ENCODE measurements at places on chromosomes 12 and 14. TPM values are rescaled to one million over a fixed set of nuclear protein-coding genes. Genes with fewer than 3 reads are reported as not detected.

Gene AMHR2
- not detected for total RNA-seq

DNA sequence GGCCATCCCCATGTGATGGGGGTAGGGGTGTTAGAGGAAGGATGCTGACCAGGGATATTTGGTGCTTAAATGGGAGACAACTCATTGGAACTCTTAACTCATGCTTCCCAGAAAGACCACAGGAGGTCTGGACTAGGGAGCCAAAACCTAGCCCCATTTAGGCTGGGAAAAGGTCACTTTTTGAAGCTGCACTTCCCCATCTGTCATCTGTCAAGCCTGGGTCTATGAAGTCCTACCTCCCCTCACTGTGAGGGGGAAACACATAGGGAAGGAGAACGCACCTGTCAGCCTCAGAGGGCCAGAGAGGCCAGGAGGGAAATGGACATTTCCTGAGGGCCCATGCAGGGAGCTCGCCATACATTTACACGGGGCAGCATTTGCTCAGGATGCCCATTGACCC lies 321.0 kb downstream of the BCL11B start:
- no peak overlapping the region for H3K27ac ChIP-seq
- H3K4me3 ChIP-seq, result no peak overlapping the region
- no peaks in the 10 kb centered on the region for H3K4me1 ChIP-seq
- H3K27me3 ChIP-seq, result no peaks in the 10 kb centered on the region
- DNase-seq, result no peak

Gene RPS6KL1
- 5.2 TPM for total RNA-seq

Gene TBX3
- not detected for total RNA-seq

- no peaks in the 10 kb centered on the region for H3K4me1 ChIP-seq
- no peak overlapping the region for H3K4me3 ChIP-seq
- no peak for DNase-seq
- H3K27ac ChIP-seq, result no peak overlapping the region
- peaks cover 9% of the 10 kb centered on the region for H3K27me3 ChIP-seq
Observed at GRCh38 chr12:108371801-108372344, 32.8 kb upstream of the CMKLR1 start.

DNA sequence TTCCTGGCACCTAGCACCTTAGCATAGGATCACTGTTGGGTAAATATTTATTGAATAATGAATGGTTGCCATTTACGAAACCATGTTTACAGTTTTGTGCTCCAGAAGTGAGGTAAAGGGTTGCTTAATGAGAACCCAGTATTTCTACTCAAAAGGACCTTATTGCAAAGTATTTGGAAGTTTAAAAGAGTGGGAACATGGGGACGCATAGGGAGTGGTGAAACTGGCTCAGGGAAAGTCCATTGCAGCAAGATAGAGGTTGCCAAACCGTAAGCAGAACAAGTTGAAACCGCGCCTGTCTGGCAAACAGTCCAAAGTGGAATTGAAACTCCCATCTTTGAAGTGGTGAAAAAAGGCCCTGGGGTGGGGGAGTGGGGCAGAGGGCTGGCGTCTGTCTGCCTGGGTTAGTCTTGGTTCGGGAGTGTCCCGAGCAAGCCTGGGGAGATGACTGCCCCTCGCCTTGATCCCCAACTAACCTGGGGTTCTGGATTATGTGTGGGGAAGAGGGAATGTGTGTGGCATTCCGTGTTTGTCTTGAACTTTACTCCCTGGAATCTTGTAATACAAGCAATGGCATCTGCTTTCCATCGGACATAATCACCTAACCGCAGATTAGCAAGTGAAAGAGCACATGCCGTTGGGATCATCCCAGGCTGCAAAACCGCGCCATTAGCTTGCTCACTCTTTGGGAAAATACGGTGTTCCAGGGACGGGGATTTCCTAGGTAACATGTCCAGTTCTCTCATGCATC lies 7.2 kb downstream of the ALDH2 start:
- no peaks in the 10 kb centered on the region for H3K27me3 ChIP-seq
- H3K27ac ChIP-seq, result peak overlapping the region; percentile 99
- no peak for DNase-seq
- H3K4me3 ChIP-seq, result peak overlapping the region; percentile 69
- peaks cover 4% of the 10 kb centered on the region for H3K36me3 ChIP-seq

Gene CMA1
- not detected for total RNA-seq

GRCh38 chr12:95590775-95591174 lies 39.5 kb upstream of the USP44 start:
- DNase-seq, result no peak
- H3K27me3 ChIP-seq, result peaks cover 12% of the 10 kb centered on the region
- H3K4me3 ChIP-seq, result no peak overlapping the region
- no peak overlapping the region for H3K27ac ChIP-seq
- H3K4me1 ChIP-seq, result peaks cover 4% of the 10 kb centered on the region

GRCh38 chr12:27652174-27652763 lies 44.0 kb upstream of the REP15 start:
- no peaks in the 10 kb centered on the region for H3K27me3 ChIP-seq
- H3K4me3 ChIP-seq, result no peak overlapping the region
- H3K36me3 ChIP-seq, result peaks cover 8% of the 10 kb centered on the region
- no peak for DNase-seq
- no peak overlapping the region for H3K27ac ChIP-seq

- H3K27me3 ChIP-seq, result no peaks in the 10 kb centered on the region
- no peak overlapping the region for H3K27ac ChIP-seq
- no peaks in the 10 kb centered on the region for H3K4me1 ChIP-seq
- H3K36me3 ChIP-seq, result peaks cover 17% of the 10 kb centered on the region
- no peak for DNase-seq
Observed at GRCh38 chr12:26895672-26896071, 42.1 kb downstream of the INTS13 start.

- H3K4me1 ChIP-seq, result peaks cover 15% of the 10 kb centered on the region
- H3K27ac ChIP-seq, result no peak overlapping the region
- peaks cover 14% of the 10 kb centered on the region for H3K27me3 ChIP-seq
- H3K36me3 ChIP-seq, result no peaks in the 10 kb centered on the region
- no peak overlapping the region for H3K4me3 ChIP-seq
- DNase-seq, result no peak
Observed at GRCh38 chr12:55637467-55637866, 775 bp downstream of the OR10P1 start.

DNA sequence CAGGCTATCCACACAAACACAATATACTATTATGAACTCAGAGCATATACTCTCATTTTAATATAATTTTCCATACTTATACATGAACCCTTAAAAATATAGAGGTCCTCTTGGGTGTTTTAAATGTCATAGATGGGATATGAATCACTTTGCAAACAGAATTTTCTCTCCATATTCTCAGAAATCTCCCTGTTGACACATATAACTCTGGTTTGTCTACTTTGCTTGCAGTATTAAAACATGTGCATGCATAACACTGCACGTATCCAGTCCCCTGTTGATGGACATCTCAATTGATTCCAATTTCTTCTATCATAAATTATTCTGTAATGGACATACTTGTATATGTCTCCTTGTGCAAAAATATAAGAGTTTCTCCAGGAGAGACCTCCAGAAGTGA lies 417.5 kb upstream of the TBX3 start:
- H3K4me3 ChIP-seq, result no peak overlapping the region
- no peaks in the 10 kb centered on the region for H3K27me3 ChIP-seq
- DNase-seq, result no peak
- H3K4me1 ChIP-seq, result no peaks in the 10 kb centered on the region
- no peaks in the 10 kb centered on the region for H3K36me3 ChIP-seq

GRCh38 chr14:49820176-49820575 lies 32.4 kb downstream of the NEMF start:
- peaks cover 65% of the 10 kb centered on the region for H3K36me3 ChIP-seq
- no peaks in the 10 kb centered on the region for H3K27me3 ChIP-seq
- no peaks in the 10 kb centered on the region for H3K4me1 ChIP-seq
- no peak overlapping the region for H3K4me3 ChIP-seq
- no peak for DNase-seq
- no peak overlapping the region for H3K27ac ChIP-seq

Gene PRH2
- not detected for total RNA-seq

Gene SIX1
- total RNA-seq, result not detected

- H3K36me3 ChIP-seq, result no peaks in the 10 kb centered on the region
- no peak overlapping the region for H3K27ac ChIP-seq
- H3K27me3 ChIP-seq, result peaks cover 3% of the 10 kb centered on the region
- H3K4me3 ChIP-seq, result no peak overlapping the region
Observed at GRCh38 chr12:5745251-5745888, 199.7 kb downstream of the ANO2 start.

GRCh38 chr12:54035568-54036264 lies 2.9 kb downstream of the HOXC5 start:
- no peak overlapping the region for H3K27ac ChIP-seq
- no peaks in the 10 kb centered on the region for H3K36me3 ChIP-seq
- no peak overlapping the region for H3K4me3 ChIP-seq
- peaks cover 67% of the 10 kb centered on the region for H3K27me3 ChIP-seq

Gene TUNAR
- 0.40 TPM for total RNA-seq

Gene NKX2-1
- not detected for total RNA-seq

- H3K27me3 ChIP-seq, result peaks cover 21% of the 10 kb centered on the region
- peaks cover 14% of the 10 kb centered on the region for H3K4me1 ChIP-seq
- no peak for DNase-seq
- no peak overlapping the region for H3K27ac ChIP-seq
Observed at GRCh38 chr14:104975481-104976197, 2.5 kb downstream of the AHNAK2 start.

DNA sequence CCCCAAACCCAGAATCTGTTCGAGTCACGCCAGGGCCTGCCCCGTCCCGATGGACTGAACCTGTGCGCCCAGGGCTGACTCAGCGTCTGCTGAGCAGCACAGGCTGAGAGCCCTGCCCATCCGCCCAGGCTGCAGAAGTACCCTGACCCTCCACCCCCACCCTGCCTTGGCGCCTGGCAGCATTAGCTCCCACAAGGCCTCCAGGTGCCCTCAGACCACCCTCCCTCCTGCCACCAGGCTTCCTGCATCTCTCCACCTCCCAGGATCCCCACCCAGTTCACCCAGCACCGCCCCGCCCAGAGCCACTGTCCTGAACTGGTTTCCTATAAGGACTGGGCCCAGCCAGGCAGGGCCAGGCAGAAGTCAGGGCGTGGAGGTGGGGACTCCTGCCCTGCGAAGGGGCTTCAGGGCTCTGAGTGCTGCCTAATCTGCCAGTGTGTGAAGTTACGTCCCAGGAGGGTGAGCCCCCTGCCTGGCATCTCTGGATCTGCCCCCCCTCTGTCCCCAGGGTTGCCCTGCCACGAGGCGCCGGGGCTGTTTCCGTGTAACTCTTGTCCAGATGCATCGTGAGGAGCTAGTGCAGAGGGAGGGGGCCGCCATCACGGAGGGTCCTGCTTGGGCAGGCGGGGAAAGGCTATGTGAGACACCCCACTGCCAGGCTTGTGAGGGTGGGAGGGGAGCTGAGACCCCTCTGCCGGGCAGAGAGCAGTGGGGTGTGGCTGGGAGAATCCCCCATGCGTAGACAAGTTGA lies 9.1 kb downstream of the ADSS1 start:
- no peaks in the 10 kb centered on the region for H3K36me3 ChIP-seq
- H3K27me3 ChIP-seq, result peaks cover 3% of the 10 kb centered on the region
- H3K4me1 ChIP-seq, result no peaks in the 10 kb centered on the region
- H3K4me3 ChIP-seq, result no peak overlapping the region

All from activated B cell treated with CpG ODN at 0.5 μM for 24 hours (primary cell).